ENCODE measurements at places on chromosomes 6 and 20.

DNA sequence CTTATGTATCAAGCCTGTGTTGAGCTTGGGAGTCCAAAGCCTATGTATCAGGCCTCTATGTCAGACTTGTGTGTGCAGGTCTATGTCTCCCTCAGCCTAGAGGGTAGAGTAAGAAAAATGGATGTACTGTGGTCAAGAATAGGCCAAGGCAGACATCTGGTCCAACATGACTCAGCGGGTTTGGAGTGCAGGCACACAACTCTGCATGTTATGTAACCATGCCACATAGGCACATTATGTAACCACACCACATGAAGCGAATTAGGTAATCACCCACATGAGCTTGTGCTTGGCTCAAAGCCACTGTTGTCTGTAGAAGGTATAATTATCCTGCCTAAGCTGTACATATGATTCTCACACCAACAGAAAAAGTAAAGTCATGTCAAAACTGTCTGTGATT is 1190.5 kb upstream of the EYS start:
- no peak for DNase-seq

GRCh38 chr6:15493437-15494168 is 169.2 kb downstream of the DTNBP1 start:
- DNase-seq, result no peak

- no peak for DNase-seq
Observed at GRCh38 chr20:39909447-39909846, 779.6 kb downstream of the MAFB start.

- DNase-seq, result no peak
Observed at GRCh38 chr6:41728954-41729353, 6.5 kb downstream of the TFEB start.

GRCh38 chr6:167112421-167112820 is 10.5 kb upstream of the CCR6 start:
- no peak for DNase-seq

- no peak for DNase-seq
Observed at GRCh38 chr20:10919396-10920140, 245.8 kb upstream of the JAG1 start.

Measured in MM.1S (cell line).